M059J (cell line): ENCODE measurements at places on chromosomes 2 and 18. TPM values are rescaled to one million over a fixed set of nuclear protein-coding genes. Genes with fewer than 3 reads are reported as not detected.

DNA sequence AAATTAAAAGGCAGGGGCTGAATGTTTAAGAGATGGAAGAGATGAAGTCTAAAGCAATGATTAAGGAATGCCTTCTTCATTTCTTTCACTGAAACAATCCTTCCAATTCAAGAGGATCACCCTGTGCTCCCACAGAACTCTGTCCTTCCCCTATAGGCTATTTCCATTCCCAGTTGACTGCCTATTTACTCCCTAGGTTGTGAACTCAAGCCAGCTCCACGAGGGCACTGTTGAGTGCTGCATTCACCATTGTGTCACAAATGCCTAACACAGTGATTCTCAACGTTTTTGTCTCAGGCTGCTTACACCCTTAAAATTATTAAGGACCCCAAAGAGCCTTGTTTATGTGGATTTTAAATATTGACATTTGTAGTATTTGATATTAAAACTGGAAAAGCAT lies 112.4 kb downstream of the AOX1 start:
- DNase-seq, result no peak

GRCh38 chr2:205865905-205866441 lies 183.7 kb downstream of the NRP2 start:
- peak; percentile 89 for DNase-seq

DNA sequence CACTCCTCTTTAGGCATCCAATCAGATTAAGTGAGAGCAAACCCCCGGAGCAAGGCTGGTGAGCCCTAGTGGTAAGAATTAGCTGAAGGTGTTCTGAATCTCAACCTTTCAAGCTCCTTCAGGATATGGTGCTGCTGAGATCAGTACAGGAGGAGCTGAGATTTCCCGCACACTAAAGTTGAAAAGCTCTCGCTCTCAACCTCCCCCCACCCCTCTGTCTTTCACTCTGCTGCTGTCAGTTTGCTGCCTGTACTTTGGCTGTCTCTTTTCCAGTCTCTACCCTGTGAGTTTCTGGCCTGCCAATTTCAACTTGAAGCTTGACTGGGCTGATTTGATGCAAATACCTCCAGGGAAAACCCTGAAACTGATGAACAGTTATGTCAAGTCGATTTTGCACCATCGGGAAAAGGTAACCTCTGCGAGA lies 15.7 kb downstream of the ZEB2 start:
- no peak for DNase-seq

GRCh38 chr2:100321179-100321865 lies 979 bp downstream of the LONRF2 start:
- DNase-seq, result peak; percentile 8

- DNase-seq, result peak; percentile 67
Observed at GRCh38 chr2:98465456-98466226, 21.0 kb downstream of the INPP4A start.

- no peak for DNase-seq
Observed at GRCh38 chr2:96684883-96685576, 42.5 kb downstream of the FER1L5 start.

GRCh38 chr2:239132156-239132709 lies 268.6 kb downstream of the HDAC4 start:
- DNase-seq, result no peak

DNA sequence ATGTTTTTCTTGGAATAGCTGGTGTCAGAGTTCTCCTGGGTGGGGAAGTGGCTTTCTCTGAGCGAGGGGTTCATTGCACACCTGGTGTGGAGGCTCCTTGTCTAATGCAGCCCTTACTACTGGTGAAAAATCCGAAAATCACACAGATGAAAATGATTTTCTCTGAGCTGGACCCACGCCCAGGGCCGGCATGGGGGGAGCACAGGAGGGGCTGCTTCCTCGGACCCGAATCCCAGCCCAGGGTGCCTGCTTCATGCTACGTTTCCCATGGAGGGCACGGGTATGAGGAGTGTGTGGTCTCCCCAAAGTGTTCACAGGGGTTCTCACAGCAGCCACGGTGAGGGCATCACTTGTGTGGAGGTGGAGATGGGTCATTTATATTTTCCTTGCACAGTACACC lies 288.0 kb upstream of the HDAC4 start:
- DNase-seq, result no peak

DNA sequence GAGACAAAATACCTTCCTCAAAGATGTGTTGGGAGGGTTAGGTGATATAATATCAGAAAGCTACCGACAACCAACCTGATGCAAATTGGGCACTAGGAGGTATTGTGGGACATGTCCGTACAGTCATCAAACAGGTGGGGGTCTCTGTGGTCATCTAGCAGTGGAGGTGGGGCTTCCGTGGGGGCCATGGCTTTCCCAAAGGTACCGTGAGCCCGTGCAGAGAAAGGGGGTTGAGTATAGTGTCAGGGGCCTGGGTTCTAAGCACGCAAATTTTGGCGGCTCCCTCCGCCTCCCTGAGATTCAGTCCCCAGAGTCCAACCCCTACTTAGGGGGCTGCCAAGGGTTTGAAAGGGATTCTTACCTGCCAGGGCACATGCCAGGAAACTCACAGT lies 32.6 kb downstream of the HJURP start:
- DNase-seq, result no peak

GRCh38 chr2:54680397-54681041 lies 42.9 kb upstream of the EML6 start:
- DNase-seq, result peak; percentile 75

DNA sequence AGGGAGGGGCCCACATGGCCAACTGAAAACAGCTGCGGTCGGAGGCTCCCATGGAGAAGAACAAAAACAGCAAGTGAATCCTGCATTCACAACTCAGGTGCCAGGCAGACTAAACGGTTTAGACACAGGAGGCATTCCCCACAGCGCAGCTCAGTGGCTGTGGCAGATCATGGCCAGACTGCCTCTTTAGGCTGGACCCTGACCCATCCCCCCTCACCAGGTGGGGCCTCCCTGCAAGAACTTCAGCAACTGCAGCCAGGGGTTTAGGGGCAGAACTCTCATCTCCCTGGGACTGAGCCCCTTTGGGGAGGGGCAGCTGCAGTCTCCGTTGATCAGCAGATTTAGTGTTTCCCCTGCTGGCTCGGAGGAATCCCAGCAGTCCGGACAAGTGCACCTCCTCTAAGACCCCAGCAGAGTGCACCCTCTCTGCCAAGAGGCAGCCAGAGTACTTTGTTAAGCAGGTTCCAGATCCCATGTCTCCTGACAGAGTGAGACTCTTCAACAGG lies 346.7 kb downstream of the SS18 start:
- no peak for DNase-seq

- peak; percentile 96 for DNase-seq
Observed at GRCh38 chr2:167140767-167141166, 252.5 kb downstream of the XIRP2 start.

GRCh38 chr18:34467058-34467457 lies 242.3 kb upstream of the NOL4 start:
- DNase-seq, result peak; percentile 16

Gene TRPM8
- 1.9 and 4.2 TPM in 2 replicates for total RNA-seq

Gene IL36B
- total RNA-seq, result not detected in 2 replicates

Gene MRO
- total RNA-seq, result not detected in 2 replicates

Gene SKA1
- total RNA-seq, result 37.5 and 51.7 TPM in 2 replicates

Gene KCNG2
- not detected in 2 replicates for total RNA-seq

Gene ERFE
- total RNA-seq, result 1.6 and 5.2 TPM in 2 replicates

Gene CPLX4
- total RNA-seq, result not detected in 2 replicates

Gene ABHD1
- total RNA-seq, result 0.12 TPM in 1 of 2 replicates, not detected in the other

Gene CAPN14
- 0.30 and 1.0 TPM in 2 replicates for total RNA-seq

Gene CCDC148
- total RNA-seq, result 0.79 TPM in 1 of 2 replicates, not detected in the other

Gene KCNS3
- 65.7 and 72.5 TPM in 2 replicates for total RNA-seq

Gene SPOPL
- total RNA-seq, result 17.2 and 19.5 TPM in 2 replicates
